ENCODE measurements at places on chromosomes 16 and 17. TPM values are rescaled to one million over a fixed set of nuclear protein-coding genes. Genes with fewer than 3 reads are reported as not detected.

DNA sequence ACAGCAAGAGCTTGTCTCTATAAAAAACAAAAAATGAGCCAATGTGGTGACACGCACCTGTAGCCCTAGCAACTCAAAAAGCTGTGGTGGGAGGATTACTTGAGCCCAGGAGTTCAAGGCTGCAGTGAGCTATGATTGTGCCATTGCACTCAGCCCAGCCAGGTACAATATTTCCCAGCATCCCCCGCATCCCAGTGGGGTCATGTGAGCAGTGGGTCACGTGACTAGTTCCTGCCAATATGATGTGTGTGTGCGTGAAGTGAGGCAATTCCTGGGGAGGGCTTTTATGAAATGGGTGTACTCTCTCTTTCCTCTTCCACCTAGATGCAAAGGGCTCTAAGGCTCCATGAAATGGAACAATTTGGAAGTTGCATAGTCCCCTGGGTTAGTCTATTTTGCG is 81.3 kb downstream of the GSG1L start:
- no peaks in the 10 kb centered on the region for H3K4me1 ChIP-seq
- no peaks in the 10 kb centered on the region for H3K27me3 ChIP-seq

GRCh38 chr16:74169066-74169465 is 127.5 kb upstream of the PSMD7 start:
- H3K36me3 ChIP-seq: no peaks in the 10 kb centered on the region
- H3K27me3 ChIP-seq: no peaks in the 10 kb centered on the region
- DNase-seq: no peak

DNA sequence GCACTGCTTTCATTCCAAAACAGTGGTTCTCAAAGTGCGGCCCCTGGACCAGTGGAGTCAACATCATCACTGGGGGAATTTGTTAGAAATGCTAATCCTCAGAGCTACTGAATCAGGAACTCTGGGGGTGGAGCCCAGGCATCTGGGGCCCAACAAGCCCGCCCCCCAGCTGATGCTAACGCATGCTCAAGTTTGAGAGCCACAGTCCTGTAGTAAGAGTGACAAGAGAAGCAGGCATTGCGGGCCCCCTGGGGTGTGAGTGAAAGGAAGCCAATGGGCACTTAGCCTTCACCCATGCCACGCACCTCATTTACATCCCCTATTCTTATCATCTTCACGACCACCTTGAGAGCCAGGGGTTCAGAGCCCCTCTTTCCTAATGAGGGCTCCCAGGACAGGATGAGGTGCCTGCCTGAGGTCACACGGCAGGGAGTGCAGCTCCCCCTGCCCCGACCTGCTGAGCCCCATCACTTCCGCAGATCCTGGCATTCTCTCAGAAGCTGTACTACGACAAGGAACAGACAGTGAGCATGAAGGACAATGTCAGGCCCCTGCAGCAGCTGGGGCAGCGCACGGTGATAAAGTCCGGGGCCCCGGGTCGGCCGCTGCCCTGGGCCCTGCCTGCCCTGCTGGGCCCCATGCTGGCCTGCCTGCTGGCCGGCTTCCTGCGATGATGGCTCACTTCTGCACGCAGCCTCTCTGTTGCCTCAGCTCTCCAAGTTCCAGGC is 9.1 kb downstream of the CA4 start:
- no peak overlapping the region for H3K27ac ChIP-seq
- no peaks in the 10 kb centered on the region for H3K36me3 ChIP-seq
- DNase-seq: no peak
- H3K27me3 ChIP-seq: peaks cover 6% of the 10 kb centered on the region
- H3K4me1 ChIP-seq: peaks cover 36% of the 10 kb centered on the region
- H3K4me3 ChIP-seq: no peak overlapping the region

Gene CA5A
- not detected for total RNA-seq

Gene RAD51C
- 34.5 TPM for total RNA-seq

All from heart right ventricle (tissue), 16 donors.